Esophagus squamous epithelium (tissue), 5 donors: ENCODE measurements at places on chromosomes 11 and 22.

GRCh38 chr11:128662960-128663359, 30.9 kb upstream of the FLI1 start:
- no peak for DNase-seq

DNA sequence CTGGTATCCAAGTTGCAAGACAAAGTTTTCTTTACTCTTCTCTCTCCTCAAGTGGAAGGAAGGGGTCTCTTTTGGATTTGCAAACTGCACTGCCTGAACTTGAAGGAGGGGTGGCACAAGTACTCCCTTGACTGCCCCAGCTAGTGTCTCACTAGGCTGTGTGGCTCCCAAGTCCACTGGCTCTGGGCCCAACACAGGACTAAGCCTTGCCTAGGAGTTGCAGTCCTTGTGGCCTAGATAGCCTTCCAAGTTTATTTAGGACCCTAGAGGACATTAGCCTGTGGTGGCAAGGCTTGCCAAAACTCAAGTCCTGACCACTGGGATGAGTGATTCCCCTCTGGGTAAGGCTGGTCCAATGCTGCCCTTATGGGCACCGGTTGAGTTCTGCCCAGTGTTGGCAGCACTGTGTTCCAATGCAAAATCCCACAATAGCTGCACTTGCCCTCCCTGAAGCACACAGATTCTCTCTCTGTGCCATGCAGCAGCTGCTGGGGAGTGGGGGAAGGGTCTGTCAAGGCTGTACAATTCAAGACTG, 10.2 kb upstream of the WEE1 start:
- DNase-seq, result no peak

DNA sequence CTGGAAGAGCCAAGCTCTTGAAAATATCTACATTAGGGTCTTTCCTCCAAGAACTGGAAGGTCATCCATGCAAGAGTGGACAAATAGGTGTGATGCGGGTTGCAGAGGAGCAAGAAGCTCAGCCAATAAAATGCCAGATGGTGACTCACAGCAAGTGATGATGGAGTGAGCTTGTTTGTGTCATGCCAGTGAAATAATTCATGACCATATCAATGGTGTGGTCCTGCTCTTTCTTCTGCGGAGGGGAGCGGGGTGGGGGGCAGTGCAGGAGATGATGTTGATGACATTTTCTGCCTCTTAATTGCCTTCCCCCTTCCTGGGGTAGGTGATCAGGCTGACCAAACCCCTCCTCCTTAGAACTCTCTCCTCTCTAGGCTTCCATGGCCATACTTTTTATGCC, 118.5 kb upstream of the TIMP3 start:
- DNase-seq, result no peak

- DNase-seq, result no peak
These were observed 71.4 kb upstream of the CCND1 start for GRCh38 chr11:69569306-69570200.

- DNase-seq, result no peak
These were observed 15.8 kb downstream of the LINC01488 start for GRCh38 chr11:69497221-69497787.

DNA sequence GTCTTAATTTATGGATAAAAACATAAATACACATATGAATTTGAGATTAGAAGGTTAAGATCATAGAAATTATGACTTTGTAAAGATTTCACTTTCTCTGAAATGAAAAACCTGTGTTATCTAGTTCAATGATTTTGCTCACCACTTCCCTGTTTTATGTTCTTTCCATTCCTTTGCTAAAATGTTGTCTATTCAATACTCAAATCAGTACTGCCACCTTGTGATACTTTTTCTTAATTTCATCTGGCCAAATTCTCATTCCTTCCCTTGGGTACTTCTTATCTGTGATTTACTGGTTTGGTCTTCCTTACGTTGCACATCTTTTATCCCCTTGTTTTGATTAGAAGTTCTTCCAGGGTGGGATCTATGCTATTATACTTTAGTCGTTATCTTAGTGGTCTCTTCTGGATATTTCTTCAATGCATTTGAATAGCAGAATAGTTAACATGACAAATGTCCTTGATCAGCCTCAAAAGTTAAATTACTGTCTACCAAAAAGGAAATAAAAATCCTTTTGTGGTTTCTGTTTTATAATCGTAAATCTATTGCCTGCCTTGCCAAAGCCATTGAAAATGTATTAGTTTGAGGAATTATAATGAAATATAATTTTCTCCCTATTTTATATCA, 197.0 kb downstream of the PGR start:
- no peak for DNase-seq

DNA sequence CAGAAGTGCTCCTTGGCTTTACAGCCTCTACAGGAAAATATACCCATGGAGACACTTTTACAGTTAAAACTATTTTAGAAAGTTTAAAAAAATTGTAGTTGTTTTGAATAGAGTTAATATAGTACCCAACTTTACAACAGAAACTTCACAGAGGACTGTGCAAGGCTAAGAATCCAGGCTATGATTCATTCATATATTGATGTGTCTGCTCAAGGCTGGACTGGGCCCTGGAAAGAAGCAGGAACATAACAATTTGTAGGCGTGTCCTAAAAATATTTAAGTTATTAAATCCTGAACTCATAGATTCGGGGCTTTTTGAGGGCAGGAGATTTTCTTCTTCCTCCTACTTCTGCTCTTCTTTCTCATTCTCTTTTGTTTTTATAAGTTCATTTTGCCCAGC, 291.5 kb upstream of the CCDC179 start:
- no peak for DNase-seq

- no peak for DNase-seq
These were observed 9.6 kb upstream of the CBLIF start for GRCh38 chr11:59854871-59855270.

DNA sequence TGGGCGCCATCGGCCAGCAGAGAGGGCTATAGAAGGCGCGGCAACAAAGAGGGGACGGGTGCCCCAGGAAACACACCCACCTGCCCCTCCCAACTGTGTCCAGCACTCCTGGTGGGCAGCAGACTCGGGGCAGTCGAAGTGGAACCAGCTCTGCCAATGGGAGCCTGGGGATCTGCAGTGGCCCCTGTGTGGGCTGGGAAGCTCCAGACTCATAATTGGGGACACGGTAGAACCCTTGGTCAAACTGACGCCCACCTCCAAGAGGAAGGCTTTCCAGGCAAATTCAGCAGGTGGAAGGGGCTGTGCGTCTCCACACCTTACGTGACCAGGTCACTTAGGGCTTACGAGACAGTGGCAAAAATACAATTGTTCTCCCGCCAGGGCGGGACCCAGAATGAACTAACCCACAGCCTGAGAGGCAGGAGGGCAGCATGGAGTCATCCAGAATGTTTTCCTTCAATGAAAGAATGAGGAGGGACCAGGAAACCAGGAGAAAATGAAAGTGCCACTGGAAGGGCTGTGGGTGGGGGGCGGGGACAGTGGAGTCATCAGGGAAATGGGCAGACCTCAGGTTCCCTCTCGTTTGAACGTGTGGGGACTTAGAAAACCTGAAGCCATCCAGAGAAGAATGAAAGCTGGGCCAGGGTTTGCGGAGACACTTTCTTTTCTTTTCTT, 53.2 kb upstream of the SHANK2 start:
- DNase-seq, result no peak

DNA sequence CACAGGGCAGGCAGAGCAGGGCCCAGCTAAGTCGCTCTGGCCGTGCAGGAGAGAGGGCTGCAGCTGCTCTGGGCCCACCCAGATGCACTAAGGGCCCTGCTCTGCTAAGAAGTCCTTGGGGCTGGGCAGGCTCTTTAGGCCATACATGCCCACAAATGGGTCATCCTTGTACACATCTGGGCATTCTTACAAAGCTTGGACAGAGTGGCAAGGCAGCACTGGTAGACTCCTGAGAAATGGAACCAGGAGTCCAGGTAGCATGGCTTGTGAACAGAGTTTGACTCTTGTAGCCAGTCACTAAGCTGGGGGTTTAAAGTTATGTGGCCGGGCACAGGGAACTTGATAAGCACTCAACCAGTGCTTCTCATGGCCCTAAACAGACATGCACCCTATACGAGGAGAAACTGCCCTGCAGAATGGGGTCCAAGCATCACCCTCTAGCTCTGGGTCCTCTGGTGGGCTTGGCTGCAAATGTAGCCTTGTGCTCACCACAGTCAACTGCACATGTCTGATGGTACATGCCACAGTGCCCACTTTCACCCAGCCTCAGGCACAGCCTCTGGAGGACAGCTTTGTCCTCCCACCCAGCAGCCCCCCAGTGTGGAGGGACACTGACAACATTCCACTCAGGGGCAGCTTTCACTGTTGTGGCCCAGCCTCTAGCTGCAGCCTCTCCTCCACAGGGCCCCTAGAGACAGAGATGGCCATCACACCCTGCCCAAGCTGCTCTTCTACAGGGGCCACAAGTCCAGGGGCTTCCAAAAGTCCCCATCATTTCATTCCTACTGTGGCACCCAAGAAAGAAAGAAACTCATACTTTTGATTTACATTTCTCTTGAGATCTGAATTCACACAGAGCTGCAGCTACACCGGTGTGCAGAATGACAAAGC, 75.2 kb downstream of the DGCR2 start:
- DNase-seq, result no peak

- no peak for DNase-seq
These were observed 171.5 kb downstream of the MN1 start for GRCh38 chr22:27629908-27630673.

DNA sequence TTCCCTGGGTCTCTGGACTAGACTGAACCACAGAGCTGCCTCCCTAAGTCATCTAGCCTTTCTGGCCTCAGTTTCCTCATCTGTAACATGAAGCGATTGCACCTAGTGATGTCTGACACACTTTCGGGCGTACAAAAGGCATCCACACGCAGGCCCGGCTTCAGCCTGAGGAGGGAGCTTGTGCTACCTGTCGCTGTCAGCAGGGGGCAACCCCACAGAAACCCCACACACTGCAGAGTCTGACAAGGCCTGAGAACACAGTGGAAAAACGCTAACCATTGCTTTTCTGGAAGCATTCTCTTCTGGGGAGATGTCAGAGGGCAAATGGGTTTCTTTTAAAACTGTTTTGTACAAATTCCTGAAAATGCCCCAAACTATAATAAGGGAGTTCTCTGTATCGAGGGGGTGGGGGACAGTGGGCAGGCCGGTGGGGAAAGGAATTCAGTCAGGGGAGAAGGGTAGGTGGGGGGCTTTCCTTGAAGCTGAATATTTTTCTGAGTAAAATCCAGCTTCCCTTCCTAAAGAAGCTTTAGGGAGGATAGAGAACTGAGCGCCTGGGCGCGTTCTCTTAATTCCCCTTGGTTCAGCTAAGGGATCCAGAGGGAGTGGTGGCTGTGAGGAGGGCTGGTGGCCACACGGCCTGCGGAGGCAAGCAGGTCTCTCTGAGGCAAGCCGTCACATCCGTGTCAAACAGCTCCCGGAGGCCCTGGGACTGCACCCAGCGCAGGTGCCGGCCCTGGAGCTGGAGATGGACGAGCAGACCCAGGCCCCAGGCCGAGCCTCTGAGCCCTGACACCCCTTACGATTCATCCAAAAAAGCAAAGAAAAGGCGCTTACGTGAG, 533 bp downstream of the ELF5 start:
- no peak for DNase-seq

DNA sequence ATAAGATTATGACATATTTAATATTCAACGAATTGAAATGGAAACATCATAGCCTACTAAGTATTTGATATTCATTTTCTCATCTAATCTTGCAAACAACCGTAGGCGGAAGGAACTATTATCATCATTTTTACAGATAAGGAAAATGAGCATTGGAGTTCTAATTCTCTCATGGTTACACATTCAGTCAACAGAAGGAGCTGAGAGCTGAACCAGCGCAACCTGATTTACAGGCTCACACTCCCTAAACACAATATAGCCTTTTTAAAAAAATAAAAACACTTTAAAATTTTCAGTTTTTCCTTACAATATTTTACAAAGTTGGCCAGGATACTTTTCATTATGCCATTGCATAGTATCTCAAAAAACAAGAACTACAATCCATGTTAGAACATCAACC, 74.8 kb downstream of the APOL5 start:
- DNase-seq, result no peak

- DNase-seq, result no peak
These were observed 29.4 kb upstream of the TTC36 start for GRCh38 chr11:118497831-118498230.

DNA sequence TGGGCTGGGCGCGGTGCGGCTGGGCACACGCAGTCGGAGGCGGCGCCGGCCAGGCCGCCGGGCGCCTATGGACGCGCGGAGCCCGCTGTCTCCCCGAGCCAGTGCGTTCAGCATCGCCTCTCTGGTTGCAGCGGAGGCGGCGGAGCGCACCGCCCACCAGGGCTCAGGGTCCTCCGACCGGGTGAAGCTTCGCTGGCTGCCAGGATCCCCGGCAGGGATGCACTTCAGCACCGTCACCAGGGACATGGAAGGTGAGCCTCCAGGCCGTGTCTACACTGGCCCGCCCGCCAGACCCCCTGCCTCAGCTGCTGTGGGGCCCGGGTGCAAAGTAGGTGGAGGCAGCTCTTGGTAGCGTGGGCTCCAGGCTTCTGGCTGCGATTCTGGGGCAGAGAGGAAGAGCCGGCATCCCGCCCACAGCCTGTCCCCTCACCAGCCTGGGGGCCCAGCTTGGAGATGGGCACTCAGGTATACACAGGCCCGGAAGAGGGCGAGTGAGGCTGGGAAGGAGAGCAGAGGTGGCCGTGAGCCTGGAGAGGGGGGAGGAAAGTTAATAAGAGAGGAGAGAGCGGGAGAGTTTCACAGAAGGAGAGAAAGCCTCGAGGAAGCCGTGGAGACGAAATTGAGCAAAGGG, 1.0 kb upstream of the TBX1 start:
- DNase-seq, result no peak

DNA sequence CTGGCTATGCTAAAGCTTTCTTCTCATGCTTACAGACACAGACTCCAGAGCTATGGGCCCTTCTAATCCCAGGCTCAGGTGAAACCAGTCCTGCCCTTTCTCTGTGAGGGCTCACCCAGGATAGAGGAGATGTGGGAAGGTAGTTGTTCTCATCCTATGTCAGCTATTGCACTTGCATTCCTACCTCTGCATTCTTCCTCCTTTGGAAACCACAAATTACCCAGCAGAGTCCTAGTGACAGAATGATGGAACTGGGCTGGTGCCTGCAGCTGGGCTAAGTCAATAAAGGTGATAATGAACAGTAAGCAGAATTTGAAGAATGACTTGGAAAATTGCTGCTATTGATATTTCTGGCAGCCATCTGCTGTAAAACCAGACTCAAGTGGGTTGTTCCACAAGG, 560.0 kb downstream of the TMEM135 start:
- DNase-seq, result no peak

GRCh38 chr22:27487600-27488452, 313.7 kb downstream of the MN1 start:
- DNase-seq, result no peak

GRCh38 chr11:93482556-93482955, 60.6 kb downstream of the SMCO4 start:
- DNase-seq, result no peak

- no peak for DNase-seq
These were observed 6.9 kb downstream of the MCAT start for GRCh38 chr22:43136255-43136654.
